Neuronal stem cell (in vitro differentiated cells): ENCODE measurements at places on chromosomes 4 and X.

DNA sequence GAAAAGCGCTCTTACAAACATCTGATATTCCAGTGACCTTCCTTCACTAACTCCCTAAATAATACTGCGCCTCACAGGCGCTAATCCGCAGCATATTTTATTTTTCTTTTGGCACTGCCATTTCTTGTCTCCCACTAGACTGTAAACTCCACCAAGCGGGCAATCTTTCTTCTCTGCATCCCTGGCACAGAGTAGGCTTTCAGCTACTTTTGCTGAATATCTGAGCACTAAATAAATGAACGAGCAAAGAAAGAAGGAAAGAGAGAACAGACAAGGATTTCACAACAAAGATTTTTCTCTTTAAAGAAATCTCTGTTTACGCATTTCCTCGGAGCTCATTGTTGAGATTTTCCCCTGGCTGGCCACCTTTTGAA, 12.7 kb downstream of the NKX3-2 start:
- no peak for DNase-seq

DNA sequence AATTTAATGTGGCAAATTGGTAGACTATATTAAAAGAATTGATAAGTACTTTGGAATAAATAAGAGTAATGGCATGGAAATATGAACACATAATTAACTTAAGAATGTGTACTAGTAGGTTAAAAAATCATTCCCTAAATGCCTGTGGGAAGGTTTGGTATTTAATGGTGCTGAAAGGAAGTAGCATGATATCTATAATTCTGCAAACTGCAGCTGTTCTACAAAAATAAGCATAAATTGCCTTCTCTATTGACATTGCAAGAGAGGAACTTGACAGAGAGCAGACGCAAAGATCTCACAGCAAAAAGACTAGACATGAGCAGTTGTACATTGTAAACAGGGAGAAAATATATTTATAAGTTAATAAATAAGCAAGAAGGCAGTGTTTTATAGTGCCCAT, 752.5 kb upstream of the PCDH10 start:
- DNase-seq, result no peak

DNA sequence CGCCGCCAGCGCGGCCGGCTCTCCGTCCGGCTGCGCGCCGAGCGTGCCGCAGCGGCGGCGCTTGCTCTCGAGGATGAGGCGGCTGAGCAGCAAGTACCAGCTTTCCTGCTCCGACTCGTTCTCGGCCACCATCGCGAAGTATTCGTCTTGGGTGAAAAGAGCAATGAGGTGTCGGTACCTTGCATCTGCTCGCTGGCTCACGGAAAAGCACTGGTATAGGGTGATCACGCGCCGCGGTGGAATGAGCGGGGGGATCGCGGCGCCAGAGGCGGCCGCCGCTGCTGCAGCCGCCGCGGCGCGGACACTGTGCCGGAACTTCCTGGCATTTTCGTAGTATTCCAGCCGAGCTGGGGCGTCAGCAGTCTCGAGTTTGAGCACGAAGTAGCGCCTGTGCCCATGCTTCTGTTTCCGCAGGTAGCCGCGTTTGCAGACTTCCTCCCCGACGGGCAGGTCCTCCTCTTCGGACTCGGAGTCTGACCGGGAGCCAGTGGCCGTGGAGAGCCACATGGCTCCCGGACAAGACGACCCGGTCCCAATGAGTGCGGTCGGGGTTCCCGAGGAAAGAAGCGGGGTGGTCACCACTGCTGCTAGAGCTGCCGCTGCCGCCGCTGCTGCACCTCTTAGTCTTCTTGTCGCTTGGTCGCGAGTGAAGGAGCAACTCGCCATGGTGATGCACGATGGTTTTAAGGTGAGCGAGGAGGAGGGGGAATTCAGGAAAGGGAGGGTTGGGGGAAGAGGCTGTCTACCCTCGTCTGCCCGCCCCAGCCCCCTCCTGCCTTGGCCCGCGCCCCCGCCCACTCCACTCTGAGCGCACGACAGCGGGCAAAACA, 469 bp downstream of the IRS4 start:
- no peak for DNase-seq

DNA sequence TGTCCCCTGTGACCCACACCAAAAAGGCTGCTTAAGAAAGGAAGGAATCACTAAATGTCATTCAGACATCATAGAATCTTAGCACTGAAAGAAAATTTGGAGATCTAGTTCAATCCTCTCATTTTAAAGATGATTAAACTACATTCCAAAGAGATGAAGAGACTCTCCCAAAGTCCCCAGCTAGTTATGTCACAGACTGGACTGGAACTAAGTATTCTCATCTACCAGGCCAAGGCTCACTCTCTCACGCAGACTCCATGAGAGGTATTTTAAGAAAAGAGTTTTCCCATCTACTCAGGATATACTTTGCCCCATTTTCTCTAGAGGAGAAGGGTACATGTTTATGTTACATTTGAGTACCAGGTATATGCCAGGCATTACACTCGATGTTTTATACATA, 6.9 kb downstream of the FABP2 start:
- no peak for DNase-seq

DNA sequence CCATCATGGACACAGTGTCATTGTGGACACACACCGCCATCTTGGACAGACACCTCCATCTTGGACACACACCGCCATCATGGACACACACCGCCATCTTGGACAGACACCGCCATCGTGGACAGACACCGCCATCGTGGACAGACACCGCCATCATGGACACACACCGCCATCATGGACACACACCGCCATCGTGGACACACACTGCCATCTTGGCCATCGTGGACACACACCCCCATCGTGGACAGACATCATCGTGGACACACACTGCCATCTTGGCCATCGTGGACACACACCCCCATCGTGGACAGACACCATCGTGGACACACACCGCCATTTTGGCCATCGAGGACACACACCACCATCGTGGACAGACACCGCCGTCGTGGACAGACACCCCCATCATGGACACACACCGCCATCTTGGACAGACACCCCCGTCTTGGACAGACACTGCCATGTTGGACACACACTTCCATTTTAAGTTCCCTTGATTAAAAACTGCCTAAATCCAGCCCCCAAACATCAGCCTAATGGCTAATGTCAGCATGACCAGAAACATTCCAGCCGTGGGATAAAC, 9.1 kb downstream of the ASMTL start:
- no peak for DNase-seq

DNA sequence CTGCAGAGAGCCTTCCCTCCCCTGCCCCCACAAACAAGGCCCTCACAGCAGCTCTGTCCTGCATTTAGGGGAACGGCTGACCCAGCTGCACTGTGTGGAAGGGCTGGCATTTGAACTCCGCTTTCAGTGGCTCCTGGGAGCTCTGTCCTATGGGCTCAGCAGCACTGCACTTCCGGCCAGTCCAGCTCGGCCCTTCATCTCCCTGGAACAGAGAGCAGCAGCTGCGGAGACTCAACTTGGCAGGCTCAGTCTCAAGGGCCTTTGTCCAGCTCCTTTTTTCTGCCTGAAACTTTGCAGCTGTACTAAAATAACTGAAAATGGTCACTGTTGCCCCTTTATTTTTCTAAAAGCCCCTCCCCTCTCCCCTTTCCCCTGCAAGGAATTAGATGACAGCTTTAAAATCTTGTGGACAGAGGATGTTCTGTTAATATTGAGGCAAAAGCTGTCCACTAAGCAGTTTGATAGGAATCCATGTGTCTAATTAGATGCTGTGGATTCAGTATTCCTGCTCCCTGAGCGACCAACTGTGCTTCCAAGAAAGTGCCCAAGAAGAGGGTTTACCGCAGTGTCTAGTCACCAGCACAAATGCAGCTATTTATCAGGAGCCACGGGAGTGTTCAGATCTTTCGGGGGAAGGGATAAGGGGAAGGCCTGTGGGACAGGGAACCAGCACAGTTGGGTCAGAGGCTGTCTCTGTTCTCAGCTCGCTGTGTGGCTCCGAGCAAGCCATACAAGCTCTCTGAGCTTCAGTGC, 133.1 kb downstream of the AFAP1 start:
- no peak for DNase-seq

DNA sequence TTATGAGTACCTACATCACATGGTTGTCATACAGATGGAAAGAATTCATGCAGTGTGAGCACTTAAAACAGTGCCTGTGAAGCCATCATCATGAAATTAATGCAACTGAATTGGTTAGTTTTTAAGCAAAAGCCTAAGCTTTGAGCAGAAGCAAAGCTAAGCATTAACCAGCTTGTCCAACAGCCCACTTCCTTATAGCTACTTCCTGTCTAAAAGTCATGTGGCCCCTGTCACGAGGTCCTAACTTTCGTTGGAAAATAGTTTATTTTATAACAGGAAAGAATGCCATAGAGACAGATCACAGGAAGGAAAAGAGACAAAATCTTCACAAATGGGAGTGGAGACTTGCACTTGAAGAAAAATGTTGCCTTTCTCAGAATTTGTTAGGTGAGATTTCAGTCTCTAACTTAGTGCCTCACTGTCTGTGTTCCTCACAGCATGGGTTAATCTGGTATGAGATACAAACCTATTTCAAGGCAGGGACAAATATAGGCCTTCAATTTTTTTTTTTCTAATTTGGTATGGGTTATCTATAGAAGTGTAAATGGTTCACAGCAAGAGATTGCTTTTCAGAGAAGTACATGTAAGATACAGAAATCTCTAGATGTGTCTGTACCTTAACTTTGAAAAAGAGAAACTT, 27.7 kb upstream of the VCX start:
- no peak for DNase-seq

GRCh38 chr4:136357556-136357955, 1174.7 kb downstream of the PCDH18 start:
- DNase-seq, result no peak

GRCh38 chrX:29172880-29173279, 585.6 kb downstream of the IL1RAPL1 start:
- no peak for DNase-seq

GRCh38 chr4:138448169-138448568, 206.0 kb upstream of the SLC7A11 start:
- no peak for DNase-seq

GRCh38 chr4:7083597-7084563, 16.0 kb upstream of the GRPEL1 start:
- DNase-seq, result no peak
